ENCODE measurements at places on chromosomes 12 and 14. TPM values are rescaled to one million over a fixed set of nuclear protein-coding genes. Genes with fewer than 3 reads are reported as not detected.
A peak's percentile ranks its signal among the peaks of the same experiment; 100 is the strongest.

DNA sequence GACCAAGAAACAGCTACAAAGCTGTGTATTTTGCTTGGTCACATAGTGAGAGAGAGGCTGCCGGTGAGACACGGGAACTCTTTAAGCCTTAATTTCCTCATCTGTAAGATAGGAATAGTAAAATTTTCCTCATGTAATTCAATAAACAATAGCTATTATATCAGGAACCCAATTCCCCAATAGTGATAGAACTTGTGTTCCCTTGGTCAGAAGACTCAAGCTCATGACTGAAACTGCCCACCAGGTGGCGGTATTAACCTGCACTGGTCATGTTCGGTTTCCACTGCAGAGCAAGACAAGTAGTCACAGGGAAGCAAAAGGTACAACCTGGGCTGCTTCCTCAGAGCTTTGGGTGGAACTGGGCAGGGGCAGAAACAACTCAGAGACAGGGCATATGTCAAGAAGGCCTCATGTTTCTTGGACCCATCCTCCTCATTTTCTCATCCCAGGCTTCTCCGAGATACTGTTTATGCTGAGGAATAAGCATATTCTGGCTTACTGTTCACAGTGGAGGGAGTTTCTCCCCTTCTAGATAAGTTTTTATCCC, 4.2 kb upstream of the AJUBA start:
- H3K4me1 ChIP-seq, result peaks cover 7% of the 10 kb centered on the region
- H3K27ac ChIP-seq, result no peak overlapping the region
- no peak overlapping the region for H3K4me3 ChIP-seq
- no peaks in the 10 kb centered on the region for H3K36me3 ChIP-seq

DNA sequence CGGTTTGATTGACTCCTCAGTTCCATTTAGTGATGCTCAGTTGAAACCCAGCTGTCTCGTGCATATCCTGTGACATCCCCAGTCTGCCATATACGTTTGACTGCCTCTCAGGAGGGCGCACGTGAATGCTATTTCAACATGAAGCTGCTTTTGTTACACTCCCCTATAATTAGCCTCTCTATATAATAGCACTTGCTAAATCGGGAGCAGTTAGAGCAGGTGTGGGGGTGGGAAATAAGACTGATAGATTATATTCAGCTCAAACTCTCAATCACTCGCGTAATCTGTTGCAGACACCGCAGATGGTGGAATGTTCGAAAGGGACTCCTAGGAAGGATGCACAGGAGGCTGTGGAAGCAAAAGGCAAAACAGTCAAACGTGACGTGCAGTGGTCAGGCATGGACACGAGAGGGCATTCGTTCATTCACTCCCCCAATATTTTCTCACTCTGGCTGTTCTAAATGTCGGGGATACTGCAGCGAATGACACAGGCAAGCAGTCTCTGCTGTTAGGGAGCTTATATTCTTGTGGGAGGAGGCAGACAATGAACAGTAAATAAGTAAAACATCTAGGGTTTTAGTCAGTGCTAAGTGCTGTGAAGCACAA, 29.8 kb downstream of the KCNA1 start:
- DNase-seq, result no peak
- H3K4me1 ChIP-seq, result no peaks in the 10 kb centered on the region
- H3K4me3 ChIP-seq, result no peak overlapping the region
- H3K27me3 ChIP-seq, result no peaks in the 10 kb centered on the region

DNA sequence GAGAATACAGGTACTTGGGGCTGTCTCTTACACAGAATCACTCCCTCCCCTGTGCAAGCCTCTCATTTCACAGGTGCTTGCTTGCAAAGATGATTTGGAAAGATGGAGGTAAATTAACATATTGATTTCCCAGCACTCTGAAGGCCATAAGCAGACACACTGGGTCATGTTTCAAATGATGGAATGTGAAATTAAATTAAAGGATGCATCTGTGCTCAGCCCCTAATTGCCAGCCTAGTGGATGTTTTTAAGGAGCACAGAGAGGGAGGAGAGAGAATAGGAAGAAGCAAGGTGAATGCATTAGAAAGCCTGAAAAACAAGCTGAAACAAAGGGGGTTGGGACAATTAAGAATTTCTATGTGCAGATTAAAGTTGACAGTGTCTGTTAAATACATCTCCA, 96.1 kb upstream of the GRIP1 start:
- H3K4me3 ChIP-seq, result no peak overlapping the region
- no peak overlapping the region for H3K27ac ChIP-seq
- no peaks in the 10 kb centered on the region for H3K27me3 ChIP-seq
- no peaks in the 10 kb centered on the region for H3K36me3 ChIP-seq
- DNase-seq, result no peak

- H3K27me3 ChIP-seq, result no peaks in the 10 kb centered on the region
- no peaks in the 10 kb centered on the region for H3K36me3 ChIP-seq
- DNase-seq, result no peak
These were observed 297.7 kb downstream of the SYT1 start for GRCh38 chr12:79162147-79162772.

- no peaks in the 10 kb centered on the region for H3K27me3 ChIP-seq
- H3K4me3 ChIP-seq, result no peak overlapping the region
- H3K27ac ChIP-seq, result no peak overlapping the region
- peaks cover 5% of the 10 kb centered on the region for H3K4me1 ChIP-seq
- DNase-seq, result no peak
- no peaks in the 10 kb centered on the region for H3K36me3 ChIP-seq
These were observed 28.0 kb downstream of the RCOR1 start for GRCh38 chr14:102620413-102620812.

- H3K4me3 ChIP-seq, result no peak overlapping the region
- H3K36me3 ChIP-seq, result no peaks in the 10 kb centered on the region
- H3K4me1 ChIP-seq, result no peaks in the 10 kb centered on the region
- no peaks in the 10 kb centered on the region for H3K27me3 ChIP-seq
These were observed 58.3 kb downstream of the CCNK start for GRCh38 chr14:99539491-99539890.

The NTF3 gene
- total RNA-seq, result not detected

GRCh38 chr12:132834181-132834711, 5.6 kb upstream of the GOLGA3 start:
- H3K27ac ChIP-seq, result no peak overlapping the region
- H3K36me3 ChIP-seq, result no peaks in the 10 kb centered on the region
- peak overlapping the region; percentile 22 for H3K4me3 ChIP-seq
- H3K4me1 ChIP-seq, result peaks cover 25% of the 10 kb centered on the region
- no peak for DNase-seq
- no peaks in the 10 kb centered on the region for H3K27me3 ChIP-seq

The LGMN gene
- total RNA-seq, result 6.0 TPM

- H3K4me3 ChIP-seq, result no peak overlapping the region
- no peak overlapping the region for H3K27ac ChIP-seq
- no peaks in the 10 kb centered on the region for H3K36me3 ChIP-seq
- no peak for DNase-seq
- no peaks in the 10 kb centered on the region for H3K27me3 ChIP-seq
- H3K4me1 ChIP-seq, result no peaks in the 10 kb centered on the region
These were observed 344.2 kb upstream of the E2F7 start for GRCh38 chr12:77409551-77409950.

The KERA gene
- total RNA-seq, result not detected

The RFX4 gene
- not detected for total RNA-seq

- H3K4me3 ChIP-seq, result no peak overlapping the region
- no peak for DNase-seq
- no peak overlapping the region for H3K27ac ChIP-seq
- no peaks in the 10 kb centered on the region for H3K27me3 ChIP-seq
- no peaks in the 10 kb centered on the region for H3K36me3 ChIP-seq
These were observed 547.1 kb upstream of the USP15 start for GRCh38 chr12:61713121-61713520.

The DEGS2 gene
- 0.42 TPM for total RNA-seq

- no peak for DNase-seq
- H3K36me3 ChIP-seq, result no peaks in the 10 kb centered on the region
- no peak overlapping the region for H3K4me3 ChIP-seq
- no peaks in the 10 kb centered on the region for H3K27me3 ChIP-seq
These were observed 60.2 kb upstream of the STXBP6 start for GRCh38 chr14:25110106-25110505.

GRCh38 chr14:80764496-80764895, 177.0 kb downstream of the CEP128 start:
- no peaks in the 10 kb centered on the region for H3K4me1 ChIP-seq
- no peaks in the 10 kb centered on the region for H3K36me3 ChIP-seq
- H3K4me3 ChIP-seq, result no peak overlapping the region
- no peak overlapping the region for H3K27ac ChIP-seq
- H3K27me3 ChIP-seq, result no peaks in the 10 kb centered on the region

The RDH12 gene
- total RNA-seq, result not detected

The DPF3 gene
- total RNA-seq, result 0.62 TPM

GRCh38 chr12:130014485-130014807, 110.6 kb upstream of the TMEM132D start:
- H3K4me1 ChIP-seq, result no peaks in the 10 kb centered on the region
- DNase-seq, result no peak
- no peak overlapping the region for H3K27ac ChIP-seq
- H3K36me3 ChIP-seq, result no peaks in the 10 kb centered on the region
- no peaks in the 10 kb centered on the region for H3K27me3 ChIP-seq

The KRT74 gene
- total RNA-seq, result not detected

The DEPDC4 gene
- 1.4 TPM for total RNA-seq

DNA sequence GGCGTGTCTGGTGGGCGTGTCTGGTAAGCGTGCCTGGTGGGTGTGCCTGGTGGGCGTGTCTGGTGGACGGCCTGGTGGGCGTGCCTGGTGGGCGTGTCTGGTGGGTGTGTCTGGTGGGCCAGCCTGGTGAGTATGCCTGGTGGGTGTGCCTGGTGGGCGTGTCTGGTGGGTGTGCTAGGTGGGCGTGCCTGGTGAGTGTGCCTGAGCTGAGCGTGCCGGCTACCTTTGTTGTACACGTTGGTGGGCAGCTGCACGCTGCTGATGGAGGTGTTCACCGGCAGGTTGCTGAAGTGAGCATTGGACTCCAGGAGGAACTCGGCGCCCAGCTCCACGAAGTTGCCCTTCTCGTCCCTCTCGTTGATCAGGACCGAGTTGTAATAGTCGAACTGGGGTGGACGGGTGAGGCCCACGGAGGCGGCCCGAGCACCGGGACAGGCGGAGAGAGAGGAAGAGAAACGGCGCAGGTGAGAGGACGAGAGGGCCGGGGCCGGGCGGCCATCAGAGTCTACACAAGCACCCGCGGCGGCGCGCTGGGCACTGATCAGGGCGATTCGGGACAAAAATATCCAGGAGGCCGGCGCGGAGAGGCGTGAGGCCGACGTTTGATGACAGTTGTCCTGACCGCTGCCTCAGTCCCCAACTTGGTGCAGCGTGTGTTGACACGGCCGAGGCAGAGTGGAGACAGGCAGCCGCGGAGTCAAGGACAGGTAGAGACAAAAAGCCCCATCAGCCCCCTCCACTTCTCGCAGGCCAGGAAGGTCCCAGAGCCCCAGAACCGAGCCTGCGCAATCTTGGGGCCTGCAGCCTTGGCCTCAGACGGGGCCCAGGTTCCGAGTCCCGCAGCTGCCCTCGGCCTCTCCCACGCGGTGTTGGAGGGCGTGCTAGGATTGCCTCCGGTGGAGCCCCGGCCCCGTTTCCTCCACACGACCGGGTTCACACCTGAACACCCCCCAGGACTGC, 10.5 kb downstream of the CACNA2D4 start:
- DNase-seq, result no peak
- H3K4me3 ChIP-seq, result no peak overlapping the region
- H3K27ac ChIP-seq, result no peak overlapping the region
- no peaks in the 10 kb centered on the region for H3K4me1 ChIP-seq
- H3K36me3 ChIP-seq, result no peaks in the 10 kb centered on the region

- DNase-seq, result peak; percentile 41
- no peak overlapping the region for H3K4me3 ChIP-seq
- H3K4me1 ChIP-seq, result no peaks in the 10 kb centered on the region
- no peaks in the 10 kb centered on the region for H3K27me3 ChIP-seq
- H3K36me3 ChIP-seq, result no peaks in the 10 kb centered on the region
- no peak overlapping the region for H3K27ac ChIP-seq
These were observed 45.9 kb upstream of the IFNG-AS1 start for GRCh38 chr12:67943141-67943892.

The NOS1 gene
- total RNA-seq, result not detected

GRCh38 chr12:98671459-98671858, 26.4 kb downstream of the APAF1 start:
- DNase-seq, result no peak
- no peak overlapping the region for H3K27ac ChIP-seq
- peaks cover 13% of the 10 kb centered on the region for H3K36me3 ChIP-seq
- no peaks in the 10 kb centered on the region for H3K4me1 ChIP-seq
- no peaks in the 10 kb centered on the region for H3K27me3 ChIP-seq

GRCh38 chr12:59787610-59788009, 191.8 kb downstream of the SLC16A7 start:
- H3K4me3 ChIP-seq, result no peak overlapping the region
- no peaks in the 10 kb centered on the region for H3K27me3 ChIP-seq
- no peak for DNase-seq
